ENCODE measurements at places on chromosomes 5 and 9. TPM values are rescaled to one million over a fixed set of nuclear protein-coding genes. Genes with fewer than 3 reads are reported as not detected.

Gene TMEFF1
- total RNA-seq: 0.45 TPM

Gene PFDN1
- total RNA-seq: 83.2 TPM

Gene PIP5K1B
- total RNA-seq: not detected

Gene SIT1
- total RNA-seq: not detected

Gene PCDHB5
- 12.4 TPM for total RNA-seq
